Right lobe of liver (tissue), 6 donors: ENCODE measurements at places on chromosomes 12 and 14. TPM values are rescaled to one million over a fixed set of nuclear protein-coding genes. Genes with fewer than 3 reads are reported as not detected.

- DNase-seq, result no peak
Observed at GRCh38 chr12:11986165-11986564, 84.6 kb upstream of the BCL2L14 start.

- no peak for DNase-seq
Observed at GRCh38 chr14:54572316-54572715, 5.4 kb downstream of the SAMD4A start.

DNA sequence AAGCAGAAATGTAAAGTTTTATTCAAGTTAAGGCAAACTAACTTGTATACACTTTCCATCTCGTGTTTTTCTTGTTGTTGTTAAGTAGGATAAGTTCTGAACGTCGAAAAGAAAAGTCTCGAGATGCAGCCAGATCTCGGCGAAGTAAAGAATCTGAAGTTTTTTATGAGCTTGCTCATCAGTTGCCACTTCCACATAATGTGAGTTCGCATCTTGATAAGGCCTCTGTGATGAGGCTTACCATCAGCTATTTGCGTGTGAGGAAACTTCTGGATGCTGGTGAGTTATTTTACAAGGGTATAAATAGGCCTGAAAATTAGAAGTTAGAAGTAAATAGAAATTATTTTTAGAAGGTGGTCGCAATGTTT lies 25.0 kb downstream of the HIF1A start:
- DNase-seq, result no peak

DNA sequence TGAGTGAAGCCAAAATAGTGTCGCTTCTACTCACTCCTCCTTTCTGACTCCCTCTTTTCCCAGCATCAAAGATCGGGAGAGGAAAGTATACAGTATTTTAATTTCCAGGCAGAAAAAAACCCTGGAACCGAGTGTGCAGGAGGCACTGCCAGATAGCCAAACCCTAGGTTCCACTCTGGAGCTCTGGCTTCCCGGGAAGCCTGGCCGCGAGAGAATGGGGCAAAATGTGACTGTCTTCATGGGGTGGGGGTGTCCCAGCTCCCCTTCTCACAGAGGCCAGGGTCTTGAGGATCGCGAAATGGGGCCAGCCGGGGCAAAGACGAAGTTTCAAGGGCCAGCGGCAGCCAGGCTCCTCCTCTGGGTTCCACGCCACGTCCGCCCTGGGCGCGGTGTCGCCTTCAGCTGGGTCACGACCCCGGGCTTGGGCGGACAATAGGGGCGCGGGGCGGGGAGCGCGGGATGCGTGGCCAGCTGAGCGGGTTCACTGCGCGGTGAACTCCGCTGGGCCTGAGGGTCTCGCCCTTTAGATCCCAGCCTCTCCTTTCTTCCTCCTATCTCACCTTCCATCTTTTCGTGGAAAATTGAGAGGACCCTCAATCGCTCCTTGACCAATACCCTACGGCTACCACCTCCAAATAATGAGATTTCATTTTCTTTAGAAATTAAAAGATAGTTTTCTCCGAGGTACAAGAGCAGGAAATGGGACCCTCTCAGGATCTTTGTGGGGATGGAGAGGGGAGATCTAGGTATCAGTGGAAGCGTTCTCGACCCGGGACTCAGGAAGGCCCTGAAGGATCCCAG lies 6.7 kb downstream of the HOXC4 start:
- no peak for DNase-seq

- DNase-seq, result no peak
Observed at GRCh38 chr14:78329371-78329770, 159.2 kb downstream of the NRXN3 start.

GRCh38 chr12:53161119-53161911 lies 19.2 kb upstream of the ZNF740 start:
- no peak for DNase-seq

DNA sequence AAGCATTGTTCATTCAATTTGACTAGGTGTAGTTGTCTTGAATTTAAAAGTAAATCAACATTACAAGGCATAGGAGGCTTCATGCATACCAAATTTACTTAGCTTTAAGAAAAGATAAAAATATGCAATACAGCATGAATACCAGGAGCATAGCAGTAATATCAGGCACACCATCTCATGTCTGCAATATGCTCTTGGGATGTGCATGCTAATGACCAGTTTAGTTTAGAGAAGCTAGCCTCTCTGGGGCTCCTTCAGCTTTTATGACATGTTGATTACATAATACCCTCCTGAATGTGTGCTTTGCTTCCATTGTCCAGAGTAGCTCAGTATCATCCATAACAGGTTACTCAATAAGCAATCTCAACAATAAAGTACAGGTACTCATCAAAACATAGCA lies 497.2 kb downstream of the FLRT2 start:
- no peak for DNase-seq

- DNase-seq, result no peak
Observed at GRCh38 chr12:107447336-107447735, 238.3 kb upstream of the PWP1 start.

DNA sequence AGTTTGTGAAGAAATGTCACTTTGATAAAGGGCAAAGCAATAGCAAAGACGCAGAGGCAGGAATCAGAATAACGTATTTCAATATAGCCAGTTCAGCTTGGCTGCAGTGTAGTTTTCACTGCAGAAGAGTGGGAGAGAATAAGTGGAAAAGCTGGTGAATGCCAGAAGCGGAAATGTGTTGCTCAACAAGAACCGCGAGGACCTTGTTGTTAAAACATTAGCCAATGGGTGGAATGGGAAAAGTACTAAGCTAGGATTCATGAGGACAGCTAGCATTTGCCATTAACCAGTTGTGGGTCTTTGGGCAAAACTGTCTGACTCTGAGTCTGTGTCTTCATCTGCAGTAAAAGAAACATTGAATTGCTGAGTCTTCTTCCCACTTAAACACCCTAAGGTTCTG lies 292.9 kb upstream of the GRIP1 start:
- no peak for DNase-seq

Gene KRT79
- total RNA-seq, result not detected

Gene IAPP
- 0.22 TPM for total RNA-seq

Gene RASSF8
- total RNA-seq, result 12.4 TPM

Gene OAS2
- 13.4 TPM for total RNA-seq

Gene OR9K2
- total RNA-seq, result not detected

Gene MANSC4
- not detected for total RNA-seq

Gene AHNAK2
- total RNA-seq, result 2.1 TPM
